ENCODE measurements at places on chromosomes 1 and 21.

GRCh38 chr1:221822591-221822990 is 80.7 kb upstream of the DUSP10 start:
- no peak for DNase-seq

GRCh38 chr21:40146216-40146837 is 279.1 kb downstream of the PCP4 start:
- no peak for DNase-seq

DNA sequence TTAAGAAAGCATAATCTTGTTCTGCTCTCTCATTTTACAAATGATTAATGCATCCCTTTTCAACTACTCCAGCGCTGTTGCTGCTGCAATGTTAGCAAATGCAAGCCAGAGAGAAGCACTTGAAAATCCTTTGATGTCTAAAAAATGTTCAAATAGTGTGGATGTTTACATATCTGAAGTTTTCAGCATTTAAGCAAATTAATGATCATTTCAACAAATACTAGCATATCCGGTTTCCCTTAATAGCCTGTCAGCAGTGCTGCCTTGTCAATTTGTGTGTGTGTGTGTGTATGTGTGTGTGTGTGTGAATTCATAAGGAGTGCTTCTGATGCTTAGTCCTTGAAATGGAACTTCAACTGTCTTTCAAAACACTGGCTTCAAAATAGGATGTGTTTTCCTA is 48.1 kb upstream of the WNT2B start:
- no peak for DNase-seq

GRCh38 chr1:108747171-108747850 is 837 bp downstream of the STXBP3 start:
- peak; percentile 86 for DNase-seq

GRCh38 chr1:51969038-51969705 is 21.3 kb downstream of the RAB3B start:
- no peak for DNase-seq

- no peak for DNase-seq
Observed at GRCh38 chr1:151132335-151133017, 14.0 kb downstream of the SEMA6C start.

DNA sequence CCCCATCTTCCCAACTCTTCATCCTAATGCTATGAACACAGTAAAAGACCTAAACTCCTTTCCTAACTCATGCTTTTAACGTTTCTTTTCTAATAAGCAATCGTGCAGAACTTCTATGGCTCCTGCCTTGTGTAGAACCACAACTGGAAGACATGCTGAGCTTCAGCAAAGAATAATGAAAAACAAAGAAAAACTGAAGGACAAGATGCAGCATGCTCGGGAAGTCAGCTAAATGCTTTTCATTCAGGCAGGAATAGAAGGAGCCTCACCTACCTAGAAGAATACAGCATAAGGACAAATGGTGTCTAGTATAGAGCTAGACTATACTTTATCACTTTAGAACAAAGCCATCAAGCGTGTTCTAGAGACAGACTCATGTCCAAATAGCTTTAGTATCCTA is 45.9 kb downstream of the LUZP1 start:
- DNase-seq, result no peak

GRCh38 chr1:53600561-53600960 is 138.4 kb downstream of the GLIS1 start:
- DNase-seq, result no peak

GRCh38 chr1:21647431-21648351 is 21.5 kb downstream of the RAP1GAP start:
- peak; percentile 87 for DNase-seq

DNA sequence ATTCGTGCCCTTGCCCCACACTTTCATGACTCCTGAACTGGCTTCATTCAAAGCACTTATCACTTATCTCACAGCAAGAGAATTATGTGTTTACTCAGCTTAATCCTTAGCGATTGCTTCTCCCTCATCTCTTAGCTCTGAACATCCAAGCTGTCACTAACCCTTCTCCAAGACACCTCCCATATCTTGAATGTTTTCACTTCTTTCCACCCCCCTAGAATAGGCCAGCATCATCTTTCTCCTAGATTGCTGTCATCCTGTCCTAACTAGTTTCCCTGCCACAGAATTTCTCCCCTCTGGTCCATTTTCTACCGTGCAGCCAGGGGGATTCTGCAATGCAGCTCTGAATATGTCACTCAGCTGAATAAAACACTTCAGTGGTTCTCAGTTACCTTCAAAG is 68.6 kb upstream of the SPATA6 start:
- DNase-seq, result no peak

DNA sequence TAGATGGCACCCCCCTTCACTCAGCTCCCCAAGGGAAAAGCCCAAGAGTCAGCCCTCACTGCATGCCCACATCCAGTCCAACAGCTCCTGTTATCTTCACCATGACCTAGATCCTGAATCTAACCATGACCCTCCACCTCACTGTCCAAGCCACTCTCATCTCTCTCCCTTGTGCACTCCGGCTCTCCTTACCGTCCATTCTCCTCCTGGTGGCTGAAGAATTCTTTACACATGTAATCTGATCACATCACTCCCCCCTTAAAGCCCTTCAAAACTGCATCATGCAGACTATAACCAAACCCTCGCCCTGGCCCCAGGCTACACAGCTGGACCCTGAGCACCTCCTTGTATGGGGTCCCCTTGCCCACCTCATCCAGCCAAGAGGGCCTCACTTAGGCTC is 14.0 kb upstream of the PAQR7 start:
- DNase-seq, result no peak

DNA sequence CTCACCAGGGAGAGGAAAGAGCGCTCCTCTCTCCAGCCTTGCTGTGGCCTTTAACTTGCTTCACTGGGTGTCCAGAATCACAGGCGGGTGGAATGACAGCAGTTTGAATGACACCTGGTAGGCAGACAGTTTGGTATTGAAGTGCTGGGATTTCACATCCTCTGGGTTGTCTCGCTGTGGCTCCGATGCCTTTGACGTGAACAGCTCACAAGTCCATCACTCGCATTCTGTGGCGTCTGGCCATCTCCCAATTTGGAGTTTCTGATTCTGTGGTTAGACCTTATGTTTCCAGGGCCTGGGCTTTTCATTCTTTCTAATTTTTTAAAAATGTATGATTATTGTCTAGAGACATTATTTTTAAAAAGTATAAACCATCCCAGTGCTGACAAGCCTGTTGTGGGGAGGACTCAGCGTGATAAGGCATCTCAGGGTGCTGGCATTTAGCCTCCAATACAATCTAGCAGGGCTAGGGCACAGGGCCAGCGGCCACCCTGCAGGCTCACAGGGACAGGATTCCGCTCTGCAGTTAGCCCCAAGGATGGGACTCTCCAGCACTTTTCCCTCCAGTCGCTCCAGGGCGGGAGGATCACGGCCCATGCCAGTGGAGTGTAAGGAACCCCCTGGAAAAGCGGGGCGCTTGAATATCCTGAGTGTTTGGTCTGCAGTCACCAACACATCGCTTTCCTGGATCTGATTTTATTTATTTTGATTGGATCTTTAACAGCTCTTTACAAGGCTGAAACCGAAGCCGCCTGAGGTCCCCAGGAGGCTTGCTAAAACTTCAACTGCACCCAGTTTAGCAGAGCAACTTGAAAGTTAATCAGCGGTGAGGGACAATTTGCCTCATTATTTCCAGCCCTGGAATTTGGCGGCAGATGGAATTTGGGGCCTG is 178.3 kb downstream of the TRABD2B start:
- DNase-seq, result no peak

- DNase-seq, result peak; percentile 29
Observed at GRCh38 chr1:156414461-156415064, 45.6 kb downstream of the RHBG start.

DNA sequence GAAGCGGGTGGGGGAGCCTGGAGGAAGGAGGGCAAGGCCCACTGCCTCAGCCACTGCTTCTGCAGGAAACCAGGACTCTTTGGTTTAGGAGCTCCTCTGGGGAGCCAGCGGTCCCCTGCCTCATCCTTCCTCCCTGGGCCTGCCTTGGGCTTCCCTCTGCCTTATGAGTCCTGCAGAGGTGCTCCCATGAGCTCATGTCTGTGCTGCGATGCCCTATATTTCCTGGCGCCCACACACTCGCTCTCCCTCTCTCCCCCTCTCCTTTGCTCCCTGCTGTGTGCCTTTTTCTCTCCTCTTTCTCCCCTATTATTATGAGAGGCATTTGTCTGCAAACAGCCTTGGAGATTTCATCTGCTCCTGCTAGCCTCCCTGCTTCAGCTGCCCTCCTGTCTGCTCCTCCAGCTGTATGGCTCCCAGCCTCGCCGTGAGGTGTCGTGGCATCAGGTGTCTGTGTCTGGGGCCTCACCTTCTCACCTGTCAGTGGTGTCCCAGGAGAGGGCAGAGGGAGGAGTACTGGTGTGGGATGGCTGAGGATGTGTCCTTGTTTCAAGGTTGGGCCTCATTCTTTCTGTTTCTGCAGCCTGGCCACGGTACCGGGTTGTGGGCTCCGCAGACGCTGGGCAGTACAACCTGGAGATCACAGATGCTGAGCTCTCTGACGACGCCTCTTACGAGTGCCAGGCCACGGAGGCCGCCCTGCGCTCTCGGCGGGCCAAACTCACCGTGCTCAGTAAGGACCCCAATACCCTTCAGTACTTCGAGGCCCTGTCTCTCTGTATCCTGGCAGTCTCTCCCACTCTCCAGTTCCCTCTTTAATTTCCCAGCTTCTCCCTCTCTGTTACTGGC is 84.2 kb downstream of the KIRREL1 start:
- DNase-seq, result no peak

DNA sequence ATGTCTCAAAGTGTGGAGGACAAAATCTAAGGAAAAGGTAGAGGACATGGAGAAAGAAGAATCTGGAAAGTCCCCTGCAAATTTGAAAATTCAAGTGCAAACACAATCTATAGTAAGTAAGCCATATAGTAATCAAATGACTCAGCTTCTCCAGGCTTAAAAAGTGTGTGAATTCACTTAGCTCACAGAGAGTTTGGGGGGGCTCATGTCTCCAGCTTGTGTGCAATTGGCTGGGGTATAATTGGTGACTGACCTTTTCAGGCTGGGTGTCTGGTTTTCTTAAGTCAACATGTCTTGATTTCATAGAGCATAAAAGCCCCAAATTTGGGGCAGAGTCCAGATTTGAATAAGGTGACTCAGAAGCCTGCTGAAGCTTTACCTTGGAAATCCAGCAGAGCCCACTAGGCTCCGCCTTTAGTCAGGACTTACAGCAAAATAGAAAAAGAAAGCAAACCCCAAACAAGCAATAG is 8.6 kb downstream of the CLDN14 start:
- DNase-seq, result peak; percentile 24

- DNase-seq, result no peak
Observed at GRCh38 chr1:163197022-163197421, 5.7 kb downstream of the RGS5 start.

GRCh38 chr1:191963781-191964455 is 194.3 kb upstream of the RGS18 start:
- DNase-seq, result no peak

GRCh38 chr1:201064806-201065205 is 41.3 kb upstream of the KIF21B start:
- DNase-seq, result no peak

- DNase-seq, result peak; percentile 33
Observed at GRCh38 chr1:243849421-243850201, 432 bp downstream of the AKT3 start.

GRCh38 chr1:112937070-112937469 is 18.9 kb downstream of the SLC16A1 start:
- DNase-seq, result no peak
